Stimulated activated CD8-positive, alpha-beta memory T cell treated with anti-CD3 and anti-CD28 coated beads, Interleukin-4, amount 100 ng/mL, for 1 hour (primary cell): ENCODE measurements at places on chromosomes 2 and 18.

- no peak for DNase-seq
Measured at GRCh38 chr2:64342195-64343099, 111.5 kb upstream of the LGALSL start.

DNA sequence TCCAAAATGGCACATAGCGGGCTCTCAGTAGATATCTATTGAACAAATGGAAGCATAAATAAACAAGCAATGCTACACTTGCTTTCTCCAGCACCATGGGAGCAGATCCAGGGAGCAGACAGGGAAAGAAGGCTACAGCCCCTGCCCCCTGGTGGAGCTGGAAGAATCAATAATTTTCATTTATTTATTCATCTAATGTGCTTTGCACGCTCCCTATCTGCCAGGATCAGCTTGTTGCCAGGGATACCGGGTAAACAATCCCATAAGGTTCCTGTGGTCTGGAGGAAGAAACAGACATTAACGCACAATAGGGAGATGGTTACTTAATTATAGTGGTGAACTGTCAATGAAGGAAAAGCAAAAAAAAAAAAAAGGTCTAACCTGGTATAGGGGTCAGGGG is 40.1 kb upstream of the CLASP1 start:
- DNase-seq: no peak

- no peak for DNase-seq
Measured at GRCh38 chr2:162293122-162293786, 25.2 kb downstream of the IFIH1 start.

GRCh38 chr2:184654945-184655344 is 56.6 kb downstream of the ZNF804A start:
- no peak for DNase-seq

DNA sequence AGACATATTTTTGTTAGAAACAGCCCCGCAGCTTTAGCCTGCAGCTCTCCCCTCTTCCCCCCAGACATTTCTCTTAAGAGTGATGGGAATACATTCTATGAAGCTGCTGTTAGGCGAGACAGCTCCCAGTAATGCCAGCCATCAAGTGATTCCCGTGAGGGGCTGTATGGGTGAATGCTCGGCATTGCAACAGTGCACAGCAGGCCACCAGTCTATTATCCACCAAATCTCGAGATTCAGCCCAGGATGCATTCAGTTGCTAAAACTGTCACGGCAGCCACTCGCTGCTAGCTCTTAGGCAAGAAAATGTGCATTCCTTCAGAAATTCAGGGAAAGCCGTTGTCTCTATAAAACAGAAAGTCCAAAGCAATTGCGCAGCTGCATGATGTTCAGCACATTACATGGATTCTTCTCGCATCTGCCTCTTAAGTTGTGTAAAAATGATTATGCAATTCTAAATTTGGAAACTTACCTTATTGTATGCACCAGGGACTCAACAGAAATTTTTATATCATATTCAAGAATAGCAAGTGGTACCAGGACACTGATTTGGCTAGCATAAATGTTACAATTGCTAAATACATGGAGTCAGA is 211.3 kb upstream of the ARL4C start:
- DNase-seq: no peak

- no peak for DNase-seq
Measured at GRCh38 chr2:33090553-33091134, 143.9 kb downstream of the LTBP1 start.

DNA sequence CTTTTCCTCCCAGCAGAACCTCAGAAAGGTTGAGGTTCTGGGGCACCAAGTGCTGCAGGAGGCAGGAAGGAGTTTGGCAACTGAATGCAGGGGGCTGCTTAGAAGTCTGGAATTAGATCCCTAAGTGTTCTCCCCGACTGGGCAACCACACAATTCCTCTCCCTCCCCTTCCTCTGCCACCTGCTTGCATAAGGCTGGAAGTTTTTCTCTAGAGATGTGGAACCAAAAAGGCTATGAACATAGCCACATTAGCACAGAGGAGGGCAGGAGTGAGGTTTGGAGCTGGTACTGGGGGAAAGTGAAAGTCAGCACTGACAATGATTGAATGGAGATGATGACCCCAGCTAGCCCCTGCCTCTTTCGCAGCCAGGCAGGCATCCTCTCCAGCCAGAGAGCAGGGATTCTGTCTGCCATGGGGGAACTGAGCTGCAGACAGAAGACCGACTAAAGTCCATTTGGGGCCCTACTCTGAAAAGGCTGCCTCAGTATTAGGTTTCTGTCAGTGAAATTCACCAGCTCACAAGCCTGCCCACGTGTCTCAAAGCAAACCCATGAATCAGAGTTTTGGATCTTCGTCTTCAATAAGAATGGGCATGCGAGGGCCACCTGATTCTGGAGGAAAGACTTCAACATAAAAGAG is 87.9 kb upstream of the ITGA6 start:
- DNase-seq: no peak

DNA sequence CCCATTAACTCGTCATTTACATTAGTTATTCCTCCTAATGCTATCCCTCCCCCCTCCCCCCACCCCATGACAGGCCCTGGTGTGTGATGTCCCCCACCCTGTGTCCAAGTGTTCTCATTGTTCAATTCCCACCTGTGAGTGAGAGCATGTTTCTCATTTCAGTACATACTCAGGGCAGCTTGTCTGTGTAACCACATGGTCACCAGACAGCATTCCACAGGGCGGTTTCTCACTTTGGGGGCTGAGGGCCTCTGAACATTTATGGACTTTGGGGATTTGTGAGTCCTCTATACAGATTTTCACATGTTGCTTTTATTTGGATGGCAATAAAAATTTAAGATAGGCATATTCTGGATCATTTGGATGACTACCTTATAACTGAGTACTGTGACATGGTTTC is 84.0 kb downstream of the LYPD6B start:
- DNase-seq: no peak

DNA sequence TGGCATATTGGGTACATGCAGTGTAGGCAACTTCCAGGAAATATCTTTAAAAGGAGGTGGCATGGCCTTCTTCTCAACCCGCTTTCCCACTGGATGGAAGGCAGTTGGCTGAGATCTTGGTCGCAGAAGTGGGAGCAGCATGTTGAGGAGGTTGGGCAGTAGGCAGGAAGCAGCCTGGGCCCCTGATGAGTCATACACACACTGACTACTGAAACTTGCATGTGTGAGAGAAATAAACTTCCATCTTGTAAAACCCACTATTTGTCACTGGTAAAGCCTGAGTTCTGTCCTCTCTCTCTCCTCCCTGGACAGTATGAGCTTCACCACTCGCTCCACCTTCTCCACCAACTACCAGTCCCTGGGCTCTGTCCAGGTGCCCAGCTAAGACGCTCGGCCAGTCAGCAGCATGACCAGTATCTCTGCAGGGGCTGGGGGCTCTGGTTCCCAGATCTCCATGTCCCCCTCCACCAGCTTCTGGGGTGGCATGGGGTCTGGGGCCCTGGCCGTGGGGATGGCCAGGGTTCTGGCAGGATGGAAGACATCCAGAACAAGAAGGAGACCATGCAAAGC is 233.8 kb upstream of the SPRED2 start:
- DNase-seq: no peak

DNA sequence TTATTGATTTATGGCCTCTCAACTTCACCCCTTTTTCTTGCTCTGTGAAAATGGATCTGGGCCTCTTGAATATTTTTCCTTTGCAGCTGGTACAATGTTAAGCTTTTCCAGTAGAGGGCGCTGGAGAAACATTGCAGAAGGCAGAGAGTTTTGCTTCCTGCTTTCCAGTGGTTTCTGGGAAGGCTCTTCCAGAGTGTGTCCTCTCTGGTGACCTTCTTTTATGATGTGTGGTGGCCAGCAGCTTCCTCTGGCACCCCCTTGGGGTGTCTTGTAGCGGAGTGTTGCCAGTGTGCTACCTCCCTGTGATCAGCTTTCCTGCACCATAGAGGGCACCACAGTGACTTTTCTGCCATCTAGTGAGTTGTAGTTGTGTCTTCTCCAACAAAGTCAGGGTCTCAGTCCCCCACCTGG is 25.4 kb upstream of the MGAT5 start:
- no peak for DNase-seq

DNA sequence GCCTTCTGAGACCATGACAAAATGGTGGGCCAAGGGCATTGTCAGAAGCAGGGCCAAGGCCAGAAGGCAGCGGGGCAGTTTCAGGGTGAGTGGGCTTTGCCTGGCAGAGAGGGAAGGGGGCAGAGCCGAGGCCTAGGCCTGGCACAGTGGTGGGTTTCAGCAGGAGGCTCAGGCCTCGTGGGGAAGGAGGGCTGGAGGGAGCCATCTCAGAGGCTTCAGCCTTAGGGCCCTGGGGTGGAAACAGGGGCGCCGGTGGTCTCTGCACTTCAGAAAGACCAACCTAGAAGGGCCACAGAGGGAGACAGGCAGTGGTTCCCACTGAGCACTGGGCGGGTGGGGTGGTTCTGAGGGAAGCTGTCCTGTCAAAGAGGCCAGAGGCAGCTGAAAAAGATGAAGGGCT is 58.0 kb upstream of the SMAD7 start:
- DNase-seq: no peak

- no peak for DNase-seq
Measured at GRCh38 chr2:120820263-120820952, 84.7 kb downstream of the GLI2 start.

DNA sequence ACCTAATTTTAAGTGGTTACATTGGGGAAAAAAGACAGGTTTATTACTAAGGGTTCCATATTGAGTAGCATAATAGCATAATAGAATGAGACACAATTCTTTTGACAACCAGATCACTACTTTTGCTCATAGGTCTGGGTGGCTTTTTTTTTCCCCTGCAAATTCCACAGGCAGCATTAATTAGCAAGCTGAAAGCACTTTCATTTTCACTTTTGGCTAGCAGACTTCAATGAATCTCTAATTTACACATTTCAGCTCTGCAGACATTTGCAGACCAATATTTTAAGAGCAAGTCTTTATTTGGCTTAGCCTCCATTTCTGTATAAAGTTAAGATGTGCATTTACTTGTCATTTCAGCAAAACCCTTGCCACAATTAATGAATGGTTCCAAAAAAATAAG is 185.5 kb downstream of the NOL4 start:
- DNase-seq: no peak

- no peak for DNase-seq
Measured at GRCh38 chr2:45904946-45905631, 253.6 kb downstream of the PRKCE start.

DNA sequence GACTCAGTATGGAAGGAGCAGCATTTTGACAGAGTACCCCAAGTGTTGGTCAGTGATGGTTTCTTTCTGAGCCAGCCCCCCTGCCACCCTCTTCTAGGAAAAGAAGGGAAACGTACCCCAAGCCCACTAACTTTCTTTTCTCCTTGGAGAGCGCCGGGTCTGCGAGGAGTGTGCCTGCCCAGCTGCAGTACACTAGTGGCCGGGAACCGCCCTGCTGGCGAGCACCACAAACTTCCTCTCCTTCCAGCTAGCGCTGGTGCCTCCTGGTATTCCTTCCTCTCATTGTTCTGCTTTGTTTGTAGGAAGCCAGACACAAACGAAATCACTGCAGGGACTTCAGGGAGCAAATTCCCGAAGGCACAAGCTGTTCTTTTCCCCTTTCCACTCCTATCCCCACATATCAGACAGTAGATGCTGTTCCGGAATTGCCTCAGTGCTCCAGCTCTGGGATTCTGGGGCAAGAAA is 1.8 kb downstream of the CCDC85A start:
- DNase-seq: no peak

DNA sequence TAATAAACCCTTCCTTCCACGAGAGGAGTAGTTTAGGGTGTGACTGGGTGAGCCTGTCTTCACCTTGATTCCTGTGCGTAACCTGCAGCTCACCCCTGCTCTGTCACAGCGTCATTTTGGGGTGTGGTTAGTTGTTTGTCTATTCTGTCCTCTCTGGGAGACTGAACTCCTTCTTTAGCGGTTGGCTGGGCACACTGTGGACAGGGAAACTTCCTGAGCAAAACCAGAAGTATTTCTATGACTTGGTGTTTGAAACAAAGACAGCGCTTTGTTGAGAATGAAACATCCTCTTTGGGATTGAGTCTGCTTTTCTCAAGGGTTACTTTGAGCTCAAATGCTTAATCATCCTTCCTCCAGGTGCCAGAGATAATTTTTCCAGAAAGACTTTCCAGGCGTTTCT is 270.7 kb downstream of the HRH4 start:
- DNase-seq: no peak

DNA sequence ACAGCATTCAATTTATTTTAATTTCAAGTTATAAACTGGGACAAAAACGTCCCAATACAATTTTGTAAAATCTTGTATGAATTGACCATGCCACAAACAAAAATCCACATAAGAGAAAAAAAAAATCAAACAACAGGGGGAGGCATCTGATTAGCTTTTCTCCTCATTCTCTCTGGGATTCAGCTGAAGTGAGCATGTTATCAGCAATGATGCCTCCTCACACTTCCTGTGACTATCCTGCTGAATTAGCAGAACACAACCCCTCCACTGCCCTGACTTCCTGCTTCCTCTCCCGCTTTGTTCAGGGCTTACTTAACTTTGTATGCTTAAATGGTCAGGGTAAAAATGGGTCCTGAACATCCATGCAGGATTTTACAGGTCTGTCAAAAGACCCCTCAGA is 132.2 kb upstream of the ITGB6 start:
- DNase-seq: no peak

- DNase-seq: no peak
Measured at GRCh38 chr18:36199691-36200295, 12.5 kb downstream of the MOCOS start.

- DNase-seq: no peak
Measured at GRCh38 chr18:12093520-12094257, at the start of gene ANKRD62. Gene ANKRD62 (plus strand): TSS chr18:12093843. CDS start chr18:12094018, 175 bp downstream.

DNA sequence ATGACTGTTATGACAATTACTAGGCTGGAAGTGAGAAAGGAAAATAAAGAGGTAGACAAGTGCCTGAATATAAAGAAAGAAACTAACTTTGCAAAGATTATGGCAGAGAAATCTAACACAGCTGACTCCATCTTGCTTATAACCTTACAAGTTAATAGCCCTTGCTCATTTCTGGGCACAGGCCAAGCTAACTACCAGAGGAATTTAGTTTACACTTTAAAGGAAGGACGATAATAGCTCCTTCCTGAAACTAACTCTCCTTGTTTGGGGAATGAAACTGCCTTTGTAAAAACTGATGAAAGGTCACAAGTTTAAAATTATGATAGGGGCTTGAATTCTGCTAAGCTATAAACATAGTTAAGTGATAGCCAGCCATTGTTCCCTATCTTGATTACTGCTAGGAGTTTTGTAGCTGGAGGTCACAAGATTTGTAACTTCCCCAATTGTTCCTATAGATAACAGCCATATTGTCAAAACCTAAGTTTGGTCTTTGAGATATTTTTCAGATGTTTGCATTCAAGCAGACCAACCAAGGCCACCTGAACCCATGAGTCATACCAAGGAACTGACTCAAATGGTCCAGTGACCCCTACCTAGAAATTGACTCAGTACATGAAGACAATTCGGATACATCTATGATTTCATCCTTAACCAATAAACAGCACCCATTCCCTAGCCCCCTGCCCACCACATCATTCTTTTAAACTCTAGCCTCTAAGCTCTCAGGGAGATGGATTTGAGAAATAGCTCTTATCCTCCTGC is 209.2 kb upstream of the LRATD1 start:
- no peak for DNase-seq

- DNase-seq: no peak
Measured at GRCh38 chr2:213224366-213224765, 59.9 kb upstream of the SPAG16 start.

- DNase-seq: no peak
Measured at GRCh38 chr2:2808551-2809058, 477.5 kb upstream of the MYT1L start.
